ENCODE measurements at places on chromosomes 5 and 9. TPM values are rescaled to one million over a fixed set of nuclear protein-coding genes. Genes with fewer than 3 reads are reported as not detected.

Gene LYSMD3
- 15.1 TPM for total RNA-seq

Gene WDR38
- total RNA-seq, result not detected

Gene BSPRY
- not detected for total RNA-seq

Gene SLC6A18
- not detected for total RNA-seq

Gene HEMGN
- not detected for total RNA-seq
